ENCODE measurements at places on chromosomes 6 and 20. TPM values are rescaled to one million over a fixed set of nuclear protein-coding genes. Genes with fewer than 3 reads are reported as not detected.

- no peak for DNase-seq
- no peak overlapping the region for H3K4me3 ChIP-seq
- H3K27me3 ChIP-seq, result no peaks in the 10 kb centered on the region
- H3K4me1 ChIP-seq, result peaks cover 18% of the 10 kb centered on the region
Observed at GRCh38 chr6:117546674-117547073, 55.6 kb downstream of the GOPC start.

- H3K4me1 ChIP-seq, result no peaks in the 10 kb centered on the region
- no peak for DNase-seq
- no peak overlapping the region for H3K4me3 ChIP-seq
- H3K27ac ChIP-seq, result no peak overlapping the region
- no peaks in the 10 kb centered on the region for H3K27me3 ChIP-seq
- no peaks in the 10 kb centered on the region for H3K36me3 ChIP-seq
Observed at GRCh38 chr6:16274885-16275589, 36.6 kb downstream of the GMPR start.

DNA sequence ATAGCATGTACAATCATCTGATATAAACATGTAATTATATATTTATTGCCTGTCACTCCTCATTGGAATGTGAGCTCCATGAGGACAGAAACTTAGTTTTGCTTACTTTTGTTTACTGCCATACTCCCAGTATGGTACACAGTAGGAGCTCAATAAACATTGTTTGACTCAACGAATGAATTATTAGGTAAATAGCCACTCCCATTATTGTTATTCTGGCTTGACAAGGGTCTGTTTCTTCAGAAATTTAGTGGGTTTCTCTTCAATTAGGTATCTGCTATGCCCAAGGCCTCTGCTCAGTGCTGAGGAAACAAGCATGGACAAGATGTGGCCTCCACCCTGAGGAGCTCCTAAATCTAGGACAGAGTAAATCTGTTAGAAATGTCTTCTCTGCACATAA lies 6.3 kb downstream of the BCL2L1 start:
- no peaks in the 10 kb centered on the region for H3K36me3 ChIP-seq
- H3K4me3 ChIP-seq, result no peak overlapping the region
- peaks cover 44% of the 10 kb centered on the region for H3K4me1 ChIP-seq
- no peaks in the 10 kb centered on the region for H3K27me3 ChIP-seq

GRCh38 chr20:54023406-54023805 lies 47.0 kb downstream of the BCAS1 start:
- DNase-seq, result no peak
- no peaks in the 10 kb centered on the region for H3K36me3 ChIP-seq
- no peaks in the 10 kb centered on the region for H3K4me1 ChIP-seq
- H3K27ac ChIP-seq, result no peak overlapping the region
- no peak overlapping the region for H3K4me3 ChIP-seq

- no peaks in the 10 kb centered on the region for H3K27me3 ChIP-seq
- H3K4me3 ChIP-seq, result no peak overlapping the region
- H3K27ac ChIP-seq, result no peak overlapping the region
- H3K36me3 ChIP-seq, result peaks cover 28% of the 10 kb centered on the region
- no peak for DNase-seq
- H3K4me1 ChIP-seq, result no peaks in the 10 kb centered on the region
Observed at GRCh38 chr20:47205577-47206123, 150.8 kb downstream of the ZMYND8 start.

DNA sequence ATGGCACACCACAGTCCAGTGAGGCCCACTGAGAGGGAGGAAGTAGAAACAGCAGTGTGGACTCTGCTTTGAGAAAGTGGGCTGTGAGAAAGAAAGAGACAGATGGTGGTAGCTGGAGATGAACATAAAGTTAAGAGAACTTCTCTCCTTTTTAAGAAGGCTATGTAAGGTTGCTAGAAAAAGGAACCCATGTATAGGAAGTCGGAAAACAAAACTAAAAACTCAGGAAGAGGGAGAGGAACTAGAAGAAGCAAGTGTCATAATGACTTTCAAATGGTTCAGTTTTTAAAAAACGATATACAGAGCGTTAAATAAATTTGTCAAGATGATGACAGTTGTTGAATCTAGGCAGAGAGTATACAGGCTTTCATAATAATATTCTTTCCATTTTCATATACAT lies 25.4 kb upstream of the GMNN start:
- H3K27me3 ChIP-seq, result no peaks in the 10 kb centered on the region
- H3K4me3 ChIP-seq, result no peak overlapping the region
- no peaks in the 10 kb centered on the region for H3K36me3 ChIP-seq
- H3K27ac ChIP-seq, result no peak overlapping the region
- DNase-seq, result no peak

DNA sequence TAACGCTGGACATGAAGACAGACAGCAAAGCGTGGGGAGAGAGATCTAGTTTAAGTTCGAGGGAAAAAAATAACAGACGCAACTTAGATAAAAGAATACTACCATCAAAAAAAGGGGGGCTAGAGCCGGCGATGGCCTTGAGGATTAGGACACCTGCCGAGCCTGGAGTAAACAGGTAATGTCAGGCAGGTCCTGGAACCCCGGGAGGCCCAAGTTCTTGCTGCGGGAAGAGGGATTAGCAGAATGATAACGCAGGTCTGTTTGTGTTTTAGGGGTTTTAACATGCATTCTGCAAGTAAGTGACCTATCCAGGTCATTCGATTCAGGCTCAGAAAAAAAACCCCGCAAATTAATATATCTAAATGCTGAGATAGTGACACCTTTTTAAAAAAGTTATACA lies 754 bp upstream of the TMEM170B start:
- H3K4me3 ChIP-seq, result peak overlapping the region; percentile 62
- DNase-seq, result no peak
- H3K27ac ChIP-seq, result peak overlapping the region; percentile 76
- no peaks in the 10 kb centered on the region for H3K27me3 ChIP-seq
- peaks cover 5% of the 10 kb centered on the region for H3K4me1 ChIP-seq
- no peaks in the 10 kb centered on the region for H3K36me3 ChIP-seq

The STMN3 gene
- total RNA-seq, result 33.2 TPM

The C2 gene
- total RNA-seq, result 3.1 TPM

The GRIK2 gene
- total RNA-seq, result 0.10 TPM

The CGA gene
- not detected for total RNA-seq

The GRM4 gene
- not detected for total RNA-seq

The RAB23 gene
- total RNA-seq, result 0.50 TPM
